Calu3 (cell line): ENCODE measurements at places on chromosomes 3 and 15.
A peak's percentile ranks its signal among the peaks of the same experiment; 100 is the strongest.

DNA sequence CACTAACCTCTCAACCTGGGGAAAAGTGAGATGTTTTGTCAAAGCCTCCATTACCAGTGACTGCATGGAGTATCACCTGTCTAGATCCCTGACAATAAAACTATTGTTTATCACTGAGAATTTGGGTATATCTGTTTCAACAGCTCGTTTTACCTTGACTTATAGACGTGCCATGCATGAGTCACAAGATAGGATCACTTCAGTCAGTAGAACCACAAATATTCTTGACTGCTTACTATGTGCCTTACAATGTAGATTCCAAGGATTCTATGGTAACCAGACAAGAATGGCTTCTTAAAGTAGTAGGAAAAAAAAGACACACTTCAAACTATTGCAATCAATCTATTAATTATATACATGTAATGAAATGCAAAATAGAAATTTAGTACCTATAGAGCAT is 55.7 kb upstream of the GRM7 start:
- no peak for DNase-seq

GRCh38 chr3:177144922-177145321 is 52.4 kb downstream of the TBL1XR1 start:
- peak; percentile 27 for DNase-seq

DNA sequence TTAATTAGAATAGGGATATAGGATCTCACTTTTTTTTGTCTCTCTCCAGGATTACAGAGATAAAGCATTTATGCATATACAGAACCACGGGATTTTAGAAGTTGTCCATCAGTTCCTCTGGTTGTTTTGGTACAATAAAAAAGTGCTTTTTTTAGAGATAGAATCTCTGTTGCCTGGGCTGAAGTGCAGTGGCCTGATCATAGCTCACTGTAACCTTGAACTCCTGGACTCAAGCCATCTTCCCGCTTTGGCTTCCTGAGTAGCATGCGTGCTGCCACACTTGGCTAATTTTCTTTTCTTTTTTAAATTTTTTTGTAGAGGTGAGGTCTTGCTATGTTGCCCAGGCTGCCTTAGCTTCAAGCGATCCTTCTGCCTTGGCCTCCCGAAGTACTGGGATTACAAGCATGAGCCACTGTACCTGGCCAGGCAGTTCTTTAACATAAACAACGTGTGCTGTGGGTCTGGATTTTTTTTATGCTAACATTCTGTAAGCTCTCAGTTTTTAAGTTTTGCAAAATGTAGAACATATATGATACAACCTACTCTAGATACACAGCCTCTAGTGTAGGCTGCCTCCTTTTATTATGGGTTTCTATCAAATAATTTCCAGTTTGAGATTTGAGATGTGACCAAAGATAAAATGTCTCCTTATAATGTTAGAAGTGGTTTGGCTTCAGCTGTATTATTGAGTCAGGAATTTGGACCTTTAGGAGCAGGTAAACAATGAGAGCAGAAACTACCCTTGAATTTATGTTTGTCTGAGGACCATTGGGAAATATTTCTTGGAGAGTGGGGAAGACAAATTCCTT is 57.4 kb upstream of the ULK4 start:
- DNase-seq = no peak

- DNase-seq = no peak
Observed at GRCh38 chr3:61687663-61688306, 126.4 kb downstream of the PTPRG start.

- DNase-seq = peak; percentile 42
Observed at GRCh38 chr3:52240059-52240885, 1.3 kb upstream of the TWF2 start.

DNA sequence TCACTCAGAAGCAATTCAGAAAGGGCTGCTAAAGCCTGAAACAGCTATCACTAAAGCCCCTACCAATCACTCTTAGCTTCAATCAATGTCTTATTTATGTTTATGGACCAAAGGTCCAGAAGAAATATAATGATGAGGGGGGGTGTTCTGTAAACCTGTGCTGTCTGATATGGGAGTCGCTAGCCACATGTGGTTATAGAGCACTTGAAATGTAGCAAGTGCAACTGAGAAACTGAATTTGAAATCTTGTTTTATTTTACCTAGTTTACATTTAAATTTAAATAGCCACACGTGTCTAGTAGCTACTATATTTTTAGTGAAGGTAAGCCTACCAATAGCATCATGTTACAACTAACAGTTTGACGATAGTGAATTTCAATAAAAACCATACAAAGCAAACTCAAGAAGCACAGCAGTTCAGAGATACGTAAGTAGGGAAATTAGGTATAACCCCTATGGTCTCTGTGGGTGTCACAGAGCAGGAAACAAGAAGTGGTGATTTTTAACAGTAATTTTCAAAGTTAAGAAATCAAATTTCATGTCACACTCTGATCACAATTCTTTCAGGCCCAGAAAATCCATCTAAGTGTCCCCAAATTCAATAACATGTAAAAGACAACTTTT is 3.6 kb downstream of the POU1F1 start:
- no peak for DNase-seq

DNA sequence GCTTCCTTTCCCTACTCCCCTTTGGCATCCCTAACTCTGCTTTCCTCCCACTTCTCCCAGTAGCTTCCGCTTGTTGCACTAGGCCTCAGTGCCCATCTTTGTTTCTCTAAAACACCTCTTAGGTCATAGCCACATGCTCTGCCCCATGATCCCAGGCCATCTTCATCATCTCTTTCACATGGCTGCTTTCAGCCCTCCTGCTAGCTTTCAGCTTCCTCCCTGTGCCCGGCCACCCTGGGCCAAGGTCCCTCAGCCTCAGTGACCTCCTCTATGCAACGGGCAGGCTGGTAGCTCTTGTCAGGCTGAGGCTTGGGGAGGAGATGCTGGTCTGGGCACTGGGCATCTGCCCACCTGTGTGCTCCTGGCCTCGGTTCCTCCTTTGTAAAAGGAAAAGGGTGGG is 2.3 kb downstream of the PLEKHO2 start:
- no peak for DNase-seq

GRCh38 chr15:57677204-57677603 is 29.3 kb upstream of the POLR2M start:
- no peak for DNase-seq

- no peak for DNase-seq
Observed at GRCh38 chr3:185069037-185070030, 83.5 kb downstream of the C3orf70 start.

DNA sequence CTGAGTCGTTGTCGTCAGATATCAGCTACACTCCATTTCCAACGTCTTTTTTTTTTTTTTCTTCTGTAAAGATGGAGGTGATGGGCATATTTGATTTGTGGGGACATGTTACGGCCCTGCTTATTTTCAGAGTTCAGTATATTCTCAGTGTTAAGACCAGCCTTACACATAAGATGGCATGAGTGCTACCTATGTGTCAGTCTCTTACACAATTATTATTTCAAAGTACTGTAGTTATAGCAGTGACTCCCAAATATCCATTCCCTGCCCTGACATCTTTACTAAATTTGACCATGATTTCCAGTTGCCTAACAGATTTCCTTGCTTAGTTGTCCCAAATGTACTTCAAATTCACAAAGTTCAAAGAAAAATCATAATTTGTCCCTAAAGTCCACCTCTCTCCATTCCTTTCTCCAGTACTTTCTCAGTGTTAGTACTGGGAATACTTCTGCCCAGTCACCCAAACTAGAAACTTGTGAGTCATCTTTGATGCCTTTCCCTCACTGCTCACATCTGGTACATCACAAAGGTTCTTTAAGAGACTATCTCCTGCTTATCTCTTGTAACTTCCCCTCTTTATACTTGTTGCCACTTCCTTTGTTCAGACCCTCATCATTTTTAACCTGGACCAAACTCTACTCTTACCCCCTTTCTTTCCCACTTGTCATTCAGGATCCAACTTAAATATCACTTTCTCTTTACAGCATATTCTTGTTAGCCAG is 67.0 kb downstream of the ZNF609 start:
- DNase-seq = no peak

DNA sequence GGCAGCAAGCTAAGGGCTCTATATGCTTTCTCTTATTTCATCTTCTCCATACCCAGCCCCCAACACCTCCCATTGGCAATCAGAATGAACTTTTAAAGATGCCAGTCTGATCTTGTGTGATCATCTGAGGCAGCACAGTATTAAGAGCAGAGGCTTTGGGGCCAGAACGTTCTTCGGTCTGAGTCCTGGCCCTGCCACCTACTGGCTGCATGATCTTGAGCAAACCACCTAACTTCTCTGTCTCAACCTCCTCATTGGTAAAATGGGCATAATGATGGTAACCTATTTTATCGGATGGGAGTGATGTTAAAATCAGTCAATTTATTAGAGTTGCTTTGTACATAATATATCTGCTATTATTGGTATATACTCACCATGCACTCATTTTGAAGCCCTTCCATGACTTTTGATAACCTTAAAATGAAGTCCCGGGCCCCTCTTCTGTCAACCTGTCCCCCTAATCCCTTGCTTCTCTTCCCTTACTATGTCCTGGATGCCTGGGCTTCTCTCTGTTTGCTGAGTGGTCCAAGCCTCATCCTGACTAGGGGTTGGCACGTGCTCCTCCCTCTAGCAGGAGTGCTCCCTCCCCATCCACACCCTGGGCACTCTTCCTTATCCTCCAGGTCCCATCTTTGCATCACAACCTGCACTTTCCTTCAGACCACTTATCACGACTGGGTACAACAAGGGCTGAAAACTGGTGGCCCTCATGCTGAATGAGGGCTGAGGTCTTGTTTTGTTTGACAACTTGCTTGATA is 6.3 kb downstream of the EFCAB12 start:
- no peak for DNase-seq

- no peak for DNase-seq
Observed at GRCh38 chr3:184323696-184324095, 9.3 kb downstream of the EIF4G1 start.

- no peak for DNase-seq
Observed at GRCh38 chr3:40414270-40414669, 27.3 kb downstream of the ENTPD3 start.

DNA sequence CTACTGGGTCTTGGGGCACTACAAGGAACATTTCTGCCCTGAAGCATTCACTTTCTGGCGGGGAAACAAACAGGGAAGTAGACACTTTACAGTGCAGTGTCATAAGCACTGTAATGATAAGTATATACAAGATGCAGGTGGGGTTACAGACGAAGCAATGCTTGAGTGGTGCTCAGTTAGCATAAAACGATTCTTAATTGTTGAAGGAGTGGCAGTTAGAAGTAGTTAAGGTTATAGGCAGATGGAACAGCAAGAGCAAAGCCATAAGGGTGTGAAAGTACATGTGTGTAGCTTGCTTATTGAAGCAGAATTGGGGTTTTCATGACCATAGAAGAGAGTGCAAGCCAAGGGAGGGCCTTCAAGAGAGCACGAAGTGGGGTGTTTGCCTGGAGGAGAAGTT is 46.2 kb downstream of the SLC25A26 start:
- DNase-seq = no peak

DNA sequence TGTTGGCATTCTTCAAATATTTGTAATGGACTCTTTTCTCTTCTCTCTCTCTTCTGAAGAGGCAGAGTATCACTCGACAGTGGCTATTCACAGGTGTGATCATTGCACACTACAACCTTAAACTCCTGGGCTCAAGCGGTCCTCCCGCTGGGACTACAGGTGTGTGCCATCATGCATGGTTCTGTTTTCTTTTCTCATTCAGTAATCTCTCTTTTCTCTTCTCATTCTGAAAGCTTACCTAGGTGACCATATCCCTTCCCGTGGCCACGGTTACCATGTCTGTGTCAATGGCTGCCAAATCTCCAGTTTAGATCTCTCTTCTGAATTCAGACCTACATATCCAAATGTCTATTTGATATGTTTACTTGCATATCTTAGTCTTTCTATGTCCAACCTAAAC is 96.3 kb downstream of the SOX2 start:
- no peak for DNase-seq

DNA sequence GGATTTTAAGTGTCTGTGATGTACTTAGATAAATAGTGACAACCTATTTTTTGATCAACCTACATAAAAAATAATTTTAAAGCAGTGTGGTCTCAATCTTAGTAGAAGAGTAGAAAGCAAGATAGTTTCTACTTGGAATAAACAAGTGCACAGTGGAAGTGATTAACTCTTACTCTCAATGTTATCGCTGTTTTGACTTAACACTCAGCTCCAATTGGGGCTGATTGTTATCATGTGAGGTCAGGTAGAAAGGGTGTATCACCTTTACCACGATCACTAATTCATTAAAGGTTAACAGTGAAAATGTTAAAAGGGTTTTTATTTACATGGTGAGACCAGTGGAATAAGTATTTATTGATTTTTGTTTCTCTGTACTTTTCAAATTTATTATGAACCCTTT is 22.4 kb upstream of the APH1B start:
- DNase-seq = no peak

- DNase-seq = no peak
Observed at GRCh38 chr3:121970047-121970446, 52.0 kb downstream of the ILDR1 start.

DNA sequence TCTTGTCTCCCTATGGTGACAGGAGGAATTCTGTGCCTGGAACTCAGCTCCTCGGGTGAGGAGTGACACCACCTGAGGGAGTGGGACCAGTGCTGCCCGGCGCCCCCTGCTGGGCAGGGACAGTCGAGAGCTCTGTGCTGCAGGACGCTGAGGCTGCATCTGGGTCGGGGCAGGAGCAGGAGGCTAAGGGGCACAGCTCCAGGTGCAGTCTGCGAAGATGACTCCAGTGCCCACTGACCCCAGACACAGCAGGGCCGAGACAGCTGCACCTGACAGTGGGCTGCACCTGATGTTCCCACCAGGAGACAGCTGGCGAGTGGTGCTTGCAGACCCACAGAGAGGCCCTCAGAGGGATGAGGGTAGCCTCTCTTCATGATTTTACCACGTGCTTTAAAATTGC is 152.9 kb downstream of the ATP10A start:
- DNase-seq = peak; percentile 36

- no peak for DNase-seq
Observed at GRCh38 chr3:175489406-175489805, 630.3 kb downstream of the NAALADL2 start.

GRCh38 chr3:172915911-172916514 is 165.5 kb downstream of the ECT2 start:
- no peak for DNase-seq

GRCh38 chr15:66864871-66865281 is 162.8 kb downstream of the SMAD6 start:
- DNase-seq = no peak

GRCh38 chr3:79125313-79125984 is 642.3 kb downstream of the ROBO1 start:
- DNase-seq = no peak

GRCh38 chr3:81554388-81554787 is 207.1 kb downstream of the GBE1 start:
- no peak for DNase-seq

DNA sequence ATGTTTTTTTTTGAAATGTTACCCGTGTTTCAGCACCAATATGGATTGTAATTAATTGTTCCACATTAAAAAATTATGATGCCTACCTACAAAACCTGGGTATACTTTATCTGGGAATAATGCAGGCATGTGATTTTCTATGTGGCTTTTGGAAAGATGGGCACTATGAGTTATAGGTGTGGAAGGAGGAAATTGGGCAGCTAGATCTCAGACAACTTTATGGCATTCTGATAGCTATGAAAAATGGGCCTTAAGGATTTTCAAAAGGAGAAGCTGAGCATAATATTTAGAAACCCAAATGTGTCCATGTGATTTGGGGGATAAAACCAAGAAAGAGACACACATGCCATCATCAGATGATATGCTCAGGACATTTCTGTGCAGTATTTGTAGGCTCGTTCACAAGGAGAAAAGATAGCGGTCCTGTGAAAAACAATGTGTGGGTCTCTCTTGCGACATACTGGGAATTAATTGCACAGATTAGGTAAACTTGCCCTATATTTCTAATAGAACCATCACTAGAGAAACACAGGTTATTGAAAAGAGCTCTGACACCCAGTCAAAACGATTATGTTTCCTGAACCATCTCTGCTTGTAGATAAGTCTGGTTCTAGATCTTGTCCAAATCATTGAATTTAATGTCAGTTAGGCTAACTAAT is 35.3 kb downstream of the ARPP21 start:
- no peak for DNase-seq
